ENCODE measurements at places on chromosomes 12 and 14. TPM values are rescaled to one million over a fixed set of nuclear protein-coding genes. Genes with fewer than 3 reads are reported as not detected.
A peak's percentile ranks its signal among the peaks of the same experiment; 100 is the strongest.

DNA sequence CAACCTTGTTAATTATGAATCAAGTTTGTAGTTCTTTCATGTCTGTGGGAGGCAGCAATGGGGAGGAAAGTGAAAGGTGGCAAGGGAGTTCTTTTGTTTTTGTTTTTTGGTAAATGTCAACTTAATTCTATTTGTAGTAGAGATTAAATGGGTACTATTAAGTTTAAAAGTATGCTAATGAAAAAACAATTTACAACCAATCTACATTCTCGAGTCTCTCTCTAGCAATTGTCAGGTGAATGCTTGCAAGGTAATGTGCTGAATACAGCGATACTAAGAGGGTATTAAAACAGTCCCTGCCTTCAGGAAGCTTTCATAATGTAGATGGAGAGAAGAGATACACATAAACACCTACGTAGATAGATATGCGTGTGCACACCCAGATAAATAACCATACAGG is 1.6 kb upstream of the DACT1 start:
- no peak for DNase-seq
- H3K27ac ChIP-seq, result peak overlapping the region; percentile 76
- H3K36me3 ChIP-seq, result no peaks in the 10 kb centered on the region

GRCh38 chr12:52837413-52837741 is 3.3 kb upstream of the KRT79 start:
- H3K36me3 ChIP-seq, result no peaks in the 10 kb centered on the region
- peaks cover 17% of the 10 kb centered on the region for H3K27me3 ChIP-seq
- peak; percentile 46 for DNase-seq
- no peak overlapping the region for H3K4me3 ChIP-seq

- peaks cover 4% of the 10 kb centered on the region for H3K27me3 ChIP-seq
- H3K36me3 ChIP-seq, result no peaks in the 10 kb centered on the region
- peaks cover 56% of the 10 kb centered on the region for H3K4me1 ChIP-seq
Measured at GRCh38 chr14:103521438-103521950, 1.1 kb downstream of the CKB start.

The CIPC gene
- 25.6 TPM for total RNA-seq

The ENDOU gene
- 0.30 TPM for total RNA-seq

- H3K27ac ChIP-seq, result no peak overlapping the region
- H3K27me3 ChIP-seq, result no peaks in the 10 kb centered on the region
- H3K4me1 ChIP-seq, result peaks cover 11% of the 10 kb centered on the region
Measured at GRCh38 chr14:54450535-54450934, 9.4 kb upstream of the CNIH1 start.

DNA sequence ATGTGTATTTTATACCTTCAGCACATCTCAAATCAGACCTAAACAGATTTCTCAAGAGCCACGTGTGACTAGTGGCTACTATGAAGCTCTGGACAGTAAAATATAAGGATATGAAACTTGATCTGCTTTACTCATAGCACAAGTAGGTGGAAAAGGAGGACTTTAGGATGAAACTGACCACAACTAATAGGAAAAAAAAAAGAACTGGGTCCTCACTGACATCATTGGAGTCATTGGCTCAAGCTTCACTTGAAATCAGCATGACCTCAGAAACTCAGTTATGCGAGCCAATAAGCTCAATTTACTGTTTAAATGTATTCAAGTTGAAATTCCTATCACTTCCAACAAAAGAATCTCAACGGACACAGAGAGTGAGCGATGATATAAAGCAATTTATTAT is 34.1 kb upstream of the CIT start:
- H3K27me3 ChIP-seq, result no peaks in the 10 kb centered on the region
- H3K4me3 ChIP-seq, result no peak overlapping the region
- H3K27ac ChIP-seq, result no peak overlapping the region
- H3K36me3 ChIP-seq, result no peaks in the 10 kb centered on the region

DNA sequence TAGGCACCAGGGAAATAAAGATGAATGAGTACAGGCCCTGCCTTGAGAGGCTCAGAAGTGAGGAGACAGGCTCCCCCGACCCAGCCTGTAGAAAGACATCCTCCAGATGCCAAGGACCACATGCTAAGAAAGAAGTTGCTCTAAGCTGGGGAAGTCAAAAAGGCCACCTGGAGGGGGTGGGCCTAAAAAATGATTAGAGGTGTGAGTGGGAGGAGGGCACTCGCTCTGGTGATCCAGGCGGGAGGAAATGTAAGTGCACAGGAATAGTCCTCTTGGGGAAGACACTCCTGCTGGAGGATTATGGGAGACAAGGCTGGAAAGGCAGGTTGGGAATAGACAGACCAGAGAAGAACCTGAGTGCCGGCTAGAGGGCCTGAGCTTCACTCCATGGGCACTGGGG is 32.2 kb downstream of the SMUG1 start:
- no peaks in the 10 kb centered on the region for H3K36me3 ChIP-seq
- H3K4me1 ChIP-seq, result peaks cover 29% of the 10 kb centered on the region
- no peak for DNase-seq
- H3K27ac ChIP-seq, result no peak overlapping the region
- H3K4me3 ChIP-seq, result no peak overlapping the region
- H3K27me3 ChIP-seq, result no peaks in the 10 kb centered on the region

DNA sequence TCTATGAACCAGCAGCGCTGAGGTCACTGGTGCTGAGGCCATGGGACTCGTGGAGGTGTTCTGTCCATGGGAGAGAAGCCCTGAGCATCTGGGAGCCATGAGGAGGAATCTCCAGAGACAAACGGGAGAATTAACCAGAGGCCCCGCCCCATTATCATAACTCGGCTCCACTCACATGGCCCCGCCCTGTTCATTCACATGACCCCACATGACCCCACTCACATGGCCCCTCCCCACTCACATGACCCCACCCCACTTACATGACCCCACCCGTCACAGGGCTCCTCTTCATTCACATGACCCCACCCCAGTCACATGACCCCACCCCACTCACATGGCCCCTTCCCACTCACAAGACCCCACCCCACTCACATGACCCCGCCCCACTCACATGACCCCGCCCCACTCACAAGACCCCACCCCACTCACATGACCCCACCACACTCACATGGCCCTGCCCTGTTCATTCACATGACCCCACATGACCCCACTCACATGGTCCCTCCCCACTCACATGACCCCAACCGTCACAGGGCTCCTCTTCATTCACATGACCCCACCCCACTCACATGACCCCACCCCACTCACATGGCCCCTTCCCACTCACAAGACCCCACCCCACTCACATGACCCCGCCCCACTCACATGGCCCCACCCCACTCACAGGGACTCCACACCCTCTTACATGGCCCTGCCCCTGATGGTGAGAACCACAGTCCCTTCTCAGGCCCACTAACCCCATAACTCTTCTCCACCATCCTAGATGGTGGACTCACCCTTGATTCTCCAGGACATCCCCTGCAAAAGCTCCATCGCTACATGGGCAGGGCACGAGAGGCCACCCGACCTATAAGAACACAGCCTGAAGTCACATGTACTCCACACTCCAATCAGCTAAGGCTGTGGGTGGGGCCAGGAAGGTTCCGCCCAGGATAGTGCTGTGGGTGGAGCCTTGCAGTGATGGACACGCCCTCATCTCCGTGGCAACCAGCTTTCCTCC is 151.1 kb upstream of the SFSWAP start:
- H3K36me3 ChIP-seq, result no peaks in the 10 kb centered on the region
- no peak for DNase-seq
- no peak overlapping the region for H3K4me3 ChIP-seq

- no peaks in the 10 kb centered on the region for H3K36me3 ChIP-seq
- no peaks in the 10 kb centered on the region for H3K27me3 ChIP-seq
- no peak for DNase-seq
Measured at GRCh38 chr12:108751821-108752220, 20.5 kb upstream of the CORO1C start.

DNA sequence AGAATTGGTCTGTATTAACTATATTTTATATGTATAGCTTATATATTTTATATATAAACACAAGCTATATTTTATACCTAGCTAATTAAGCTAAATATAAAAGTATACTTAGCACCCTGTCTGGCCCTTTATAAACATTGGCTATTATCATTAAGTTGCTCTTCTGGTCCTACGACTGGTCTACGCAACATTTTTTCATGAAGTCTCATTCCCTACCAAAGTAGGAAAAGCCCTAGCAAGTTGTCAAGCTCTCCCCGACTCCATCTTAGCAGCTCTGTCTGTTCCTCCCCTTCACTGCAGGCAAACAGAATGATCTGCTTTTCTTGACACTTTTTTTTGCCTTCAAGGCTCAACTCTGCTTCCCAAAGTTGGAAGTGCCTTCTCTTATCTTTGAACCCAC is 36.7 kb upstream of the ELK3 start:
- H3K4me3 ChIP-seq, result no peak overlapping the region
- H3K4me1 ChIP-seq, result no peaks in the 10 kb centered on the region
- no peaks in the 10 kb centered on the region for H3K27me3 ChIP-seq
- DNase-seq, result no peak
- H3K27ac ChIP-seq, result no peak overlapping the region
- no peaks in the 10 kb centered on the region for H3K36me3 ChIP-seq

DNA sequence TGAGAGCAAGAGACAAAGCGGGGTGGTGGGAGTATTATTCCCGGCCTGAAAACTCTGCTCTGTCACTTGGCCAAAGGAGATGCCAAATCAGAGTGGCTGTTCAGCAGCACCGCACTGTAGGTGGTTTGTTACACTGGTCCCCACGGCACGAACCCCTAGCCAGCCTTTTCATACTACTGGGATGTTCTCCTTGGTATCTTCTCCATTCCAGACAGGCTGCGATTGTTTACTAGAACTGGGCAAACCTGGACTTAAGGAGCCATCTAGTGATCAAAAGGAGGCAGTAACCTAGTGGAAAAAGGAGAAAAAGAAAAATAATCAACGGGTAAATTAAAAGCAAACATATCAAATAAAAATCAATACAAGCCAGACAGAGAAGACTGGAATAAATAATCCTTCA is 58.9 kb upstream of the TMTC2 start:
- H3K27me3 ChIP-seq, result no peaks in the 10 kb centered on the region
- no peak overlapping the region for H3K4me3 ChIP-seq
- DNase-seq, result peak; percentile 33
- no peaks in the 10 kb centered on the region for H3K36me3 ChIP-seq
- no peak overlapping the region for H3K27ac ChIP-seq
